ENCODE measurements at places on chromosomes 7 and 10.

DNA sequence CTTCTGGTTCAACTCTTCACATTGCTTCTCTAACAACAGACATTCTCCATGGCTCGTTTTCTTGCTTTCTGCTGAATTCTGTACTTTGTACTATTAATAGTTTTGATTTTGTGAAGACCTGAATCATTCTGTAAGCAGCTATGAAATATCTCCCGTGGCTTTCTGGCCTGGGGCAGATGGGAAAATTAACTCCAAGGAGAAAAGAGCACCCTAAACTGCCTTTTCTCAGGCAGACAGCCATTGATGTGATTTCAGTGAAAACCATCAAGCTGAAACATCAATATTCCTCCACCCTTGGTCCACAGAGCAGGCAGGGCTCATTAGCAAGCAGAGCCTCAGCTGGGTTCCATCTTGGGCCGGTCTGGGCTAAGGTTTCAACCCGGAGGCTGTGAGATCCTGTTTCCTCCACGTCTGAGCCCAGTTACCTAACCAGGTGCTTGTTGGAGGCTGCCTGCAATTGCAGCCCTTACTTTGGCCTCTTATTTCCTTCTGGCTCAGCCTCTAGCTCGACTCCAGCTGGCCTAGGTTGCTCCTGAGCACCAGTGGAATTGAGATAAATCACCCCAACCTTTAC lies 21.1 kb upstream of the EZH2 start:
- no peaks in the 10 kb centered on the region for H3K36me3 ChIP-seq
- H3K4me3 ChIP-seq, result no peak overlapping the region
- DNase-seq, result peak; percentile 60
- H3K27ac ChIP-seq, result no peak overlapping the region
- peaks cover 34% of the 10 kb centered on the region for H3K4me1 ChIP-seq

GRCh38 chr7:15780271-15780670 lies 93.8 kb upstream of the MEOX2 start:
- H3K27ac ChIP-seq, result no peak overlapping the region
- H3K36me3 ChIP-seq, result no peaks in the 10 kb centered on the region
- H3K4me3 ChIP-seq, result no peak overlapping the region
- H3K27me3 ChIP-seq, result no peaks in the 10 kb centered on the region
- H3K4me1 ChIP-seq, result no peaks in the 10 kb centered on the region

DNA sequence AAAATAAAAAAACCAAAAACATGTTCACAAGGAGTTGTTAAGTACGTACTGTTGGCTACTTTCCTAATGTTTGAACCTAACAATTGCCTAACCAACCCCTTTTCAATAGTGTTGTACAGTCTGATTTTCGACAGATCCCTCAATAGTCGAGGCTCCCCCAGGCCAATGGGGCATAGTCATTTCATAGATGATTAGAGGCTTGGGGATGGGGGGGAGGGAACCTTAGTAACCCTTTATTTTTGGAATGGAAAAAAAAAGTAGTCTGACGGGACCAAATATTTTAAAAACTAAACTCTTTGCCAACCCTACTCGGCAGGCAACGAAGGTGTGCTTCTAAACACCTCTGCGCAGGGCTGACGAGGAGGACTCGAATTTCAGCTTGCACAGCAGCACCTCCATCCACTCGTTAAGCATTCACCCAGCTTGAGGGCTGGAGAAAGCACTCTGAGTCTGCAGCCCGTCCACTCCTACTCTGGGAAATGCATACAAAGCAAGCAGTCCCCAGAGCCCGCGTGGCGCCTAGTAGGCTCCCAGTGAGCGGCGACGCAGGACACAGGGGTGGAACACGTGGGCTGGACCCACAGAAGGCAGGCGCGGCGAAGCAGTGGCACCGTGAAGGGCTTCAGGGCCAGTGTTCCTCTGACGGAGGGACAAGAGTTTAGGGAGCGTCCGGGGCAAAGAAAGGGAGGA lies 899 bp downstream of the PUS7 start:
- H3K4me1 ChIP-seq, result peaks cover 16% of the 10 kb centered on the region
- DNase-seq, result peak; percentile 80
- H3K36me3 ChIP-seq, result peaks cover 12% of the 10 kb centered on the region
- peak overlapping the region; percentile 92 for H3K4me3 ChIP-seq
- H3K27ac ChIP-seq, result no peak overlapping the region
- H3K27me3 ChIP-seq, result no peaks in the 10 kb centered on the region

- H3K36me3 ChIP-seq, result no peaks in the 10 kb centered on the region
- no peak overlapping the region for H3K27ac ChIP-seq
- no peak for DNase-seq
- H3K4me1 ChIP-seq, result no peaks in the 10 kb centered on the region
- no peak overlapping the region for H3K4me3 ChIP-seq
These were observed 8.2 kb upstream of the OPTN start for GRCh38 chr10:13091801-13092200.

GRCh38 chr10:49605216-49605938 lies 4.7 kb upstream of the SLC18A3 start:
- H3K4me3 ChIP-seq, result no peak overlapping the region
- no peak for DNase-seq
- no peaks in the 10 kb centered on the region for H3K4me1 ChIP-seq
- no peaks in the 10 kb centered on the region for H3K36me3 ChIP-seq
- no peak overlapping the region for H3K27ac ChIP-seq
- H3K27me3 ChIP-seq, result no peaks in the 10 kb centered on the region

GRCh38 chr10:120145107-120145506 lies 252.6 kb downstream of the SEC23IP start:
- no peaks in the 10 kb centered on the region for H3K27me3 ChIP-seq
- no peaks in the 10 kb centered on the region for H3K36me3 ChIP-seq
- DNase-seq, result no peak
- peaks cover 9% of the 10 kb centered on the region for H3K4me1 ChIP-seq
- no peak overlapping the region for H3K27ac ChIP-seq
- no peak overlapping the region for H3K4me3 ChIP-seq

Data from Karpas-422 (cell line).